NCI-H1694 treated with DMSO at 0.1 percent for 48 hours (cell line): ENCODE measurements at places on chromosomes 3 and 15.

GRCh38 chr15:100726070-100726420 lies 123.7 kb downstream of the ASB7 start:
- no peak for DNase-seq

- no peak for DNase-seq
Observed at GRCh38 chr15:66565741-66566144, at the start of gene LCTL. TSS of gene LCTL (minus strand) at chr15:66565998. CDS start at chr15:66565365, 633 bp downstream.

DNA sequence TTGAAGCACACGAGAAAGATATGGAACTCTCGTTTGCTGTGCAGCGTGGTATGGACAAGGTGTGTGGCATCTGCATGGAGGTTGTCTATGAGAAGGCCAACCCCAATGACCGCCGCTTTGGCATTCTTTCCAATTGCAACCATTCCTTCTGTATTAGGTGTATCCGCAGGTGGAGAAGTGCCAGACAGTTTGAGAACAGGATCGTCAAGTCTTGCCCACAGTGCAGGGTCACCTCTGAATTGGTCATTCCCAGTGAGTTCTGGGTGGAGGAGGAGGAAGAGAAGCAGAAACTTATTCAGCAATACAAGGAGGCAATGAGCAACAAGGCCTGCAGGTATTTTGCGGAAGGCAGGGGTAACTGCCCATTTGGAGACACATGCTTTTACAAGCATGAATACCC lies 1.2 kb downstream of the MKRN3 start:
- DNase-seq, result no peak

DNA sequence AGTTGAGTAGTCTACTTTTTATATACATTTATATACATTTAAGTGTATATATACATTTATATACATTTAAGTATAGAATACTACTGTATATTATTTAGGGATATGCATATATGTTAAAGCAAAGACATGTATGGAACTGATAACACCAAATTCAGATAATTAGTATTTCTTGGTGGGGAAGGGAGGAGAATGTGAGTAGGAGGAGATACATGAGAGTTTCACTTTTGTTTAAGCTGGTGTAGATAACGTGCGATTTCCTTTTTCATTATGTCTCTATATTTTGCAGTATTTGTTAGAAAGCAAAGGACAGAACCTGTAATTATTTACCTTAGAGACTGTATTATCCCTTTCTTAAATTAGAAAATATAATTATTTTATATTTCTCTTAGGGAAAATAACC lies 16.6 kb upstream of the NIT2 start:
- DNase-seq, result no peak

- no peak for DNase-seq
Observed at GRCh38 chr3:172892158-172892557, 141.6 kb downstream of the ECT2 start.

DNA sequence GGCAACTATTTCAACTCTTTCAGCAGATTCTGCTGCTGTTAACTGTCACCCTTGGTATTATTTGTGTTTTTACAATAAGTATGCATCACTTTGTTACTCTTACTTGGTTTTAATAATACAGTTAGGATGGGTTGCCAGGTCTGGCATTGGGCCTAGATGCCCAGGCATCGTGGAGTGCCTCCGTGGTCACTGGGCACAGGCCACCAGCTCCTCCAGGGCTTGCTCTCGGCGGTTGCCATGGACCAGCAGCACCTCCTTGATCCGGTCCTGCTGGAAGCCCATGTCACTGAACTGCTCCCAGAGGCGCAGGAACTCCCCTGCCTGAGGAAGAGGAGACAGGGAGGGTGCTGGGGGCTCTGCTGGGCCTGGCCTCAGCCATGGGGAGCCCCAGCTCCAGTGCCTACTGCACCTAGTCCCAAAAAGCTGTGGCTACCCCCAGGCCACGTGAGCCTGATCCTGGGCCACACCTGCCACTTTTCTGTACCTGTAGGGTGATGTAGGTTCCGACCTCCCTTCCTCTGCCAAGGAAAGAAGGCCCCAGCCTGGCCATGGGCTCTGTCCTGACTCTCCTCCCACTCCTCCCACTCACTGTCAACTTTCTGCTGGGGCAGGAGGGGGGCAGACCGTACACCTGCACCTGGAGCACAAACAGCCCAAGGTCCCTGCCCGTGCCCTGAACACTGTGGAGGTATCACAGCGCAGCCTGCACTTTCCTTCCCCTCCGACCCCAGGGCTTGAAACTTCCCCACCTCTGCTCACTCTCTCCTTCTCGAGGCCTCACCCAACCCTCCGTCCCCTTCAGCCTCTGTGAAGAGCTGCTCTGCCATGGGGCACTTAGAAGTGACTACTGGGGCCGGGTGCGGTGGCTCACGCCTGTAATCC lies 16.6 kb downstream of the KBTBD13 start:
- no peak for DNase-seq

GRCh38 chr3:117537949-117538348 lies 828.4 kb downstream of the TUSC7 start:
- no peak for DNase-seq

GRCh38 chr3:107117922-107118536 lies 259.2 kb upstream of the CCDC54 start:
- DNase-seq, result peak; percentile 84

GRCh38 chr3:194849166-194849875 lies 163.6 kb downstream of the FAM43A start:
- no peak for DNase-seq

DNA sequence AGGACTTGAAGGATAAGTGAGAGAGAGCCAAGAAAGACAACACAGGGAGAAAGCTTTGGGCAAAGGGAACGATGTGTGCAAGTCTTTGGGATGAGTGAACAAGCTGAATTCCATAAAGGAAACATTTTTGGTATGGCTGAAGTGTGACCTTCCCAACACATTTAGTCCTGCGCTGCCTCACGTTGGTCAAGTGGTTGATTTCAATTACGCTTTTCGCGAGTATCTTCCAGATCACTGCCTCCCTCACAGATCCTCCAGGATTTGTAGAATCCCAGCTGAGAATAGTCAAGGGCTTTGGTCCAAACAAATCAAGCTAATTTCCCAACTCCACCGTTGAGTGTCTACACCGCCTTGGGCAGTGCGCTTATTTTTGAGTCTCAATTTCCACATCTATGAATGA lies 338.4 kb upstream of the ADAMTS9 start:
- no peak for DNase-seq

DNA sequence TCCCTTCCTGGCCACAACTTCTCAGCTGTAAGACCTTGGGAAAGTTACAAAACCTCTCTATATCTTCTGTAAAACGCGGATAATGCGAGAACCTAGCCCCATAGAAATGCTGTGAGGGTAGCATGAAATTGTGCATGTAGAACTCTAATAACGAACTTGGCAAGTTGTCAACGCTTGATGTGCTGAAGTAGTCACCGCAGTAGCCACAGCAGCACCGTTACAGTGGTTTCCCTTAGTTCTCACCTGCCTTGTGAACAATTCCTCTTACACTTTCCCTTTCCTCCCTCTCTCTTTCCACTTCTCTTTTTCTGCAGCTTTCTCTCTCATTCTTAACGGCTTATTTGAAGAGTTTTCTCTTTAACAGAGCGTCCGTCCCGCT lies 447 bp upstream of the SHQ1 start:
- no peak for DNase-seq

DNA sequence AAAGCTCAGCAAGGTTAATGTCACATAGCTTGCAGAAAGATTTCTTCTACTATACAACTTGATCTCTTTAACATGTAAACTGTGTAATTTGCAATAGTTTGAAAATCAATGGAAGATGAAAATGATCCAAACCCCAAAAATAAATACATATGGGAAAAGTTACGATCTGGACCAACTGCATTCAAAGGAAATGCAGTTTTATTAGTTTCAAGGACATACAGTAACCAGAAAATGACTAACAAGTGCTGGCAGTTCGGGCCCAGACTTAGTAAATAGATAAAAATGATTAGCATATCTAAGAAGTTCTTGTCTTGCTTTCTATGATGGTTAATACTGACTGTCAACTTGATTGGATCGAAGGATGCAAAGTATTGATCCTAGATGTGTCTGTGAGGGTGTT lies 37.3 kb upstream of the LEKR1 start:
- no peak for DNase-seq

GRCh38 chr3:52498137-52499054 lies 3.3 kb downstream of the STAB1 start:
- no peak for DNase-seq

DNA sequence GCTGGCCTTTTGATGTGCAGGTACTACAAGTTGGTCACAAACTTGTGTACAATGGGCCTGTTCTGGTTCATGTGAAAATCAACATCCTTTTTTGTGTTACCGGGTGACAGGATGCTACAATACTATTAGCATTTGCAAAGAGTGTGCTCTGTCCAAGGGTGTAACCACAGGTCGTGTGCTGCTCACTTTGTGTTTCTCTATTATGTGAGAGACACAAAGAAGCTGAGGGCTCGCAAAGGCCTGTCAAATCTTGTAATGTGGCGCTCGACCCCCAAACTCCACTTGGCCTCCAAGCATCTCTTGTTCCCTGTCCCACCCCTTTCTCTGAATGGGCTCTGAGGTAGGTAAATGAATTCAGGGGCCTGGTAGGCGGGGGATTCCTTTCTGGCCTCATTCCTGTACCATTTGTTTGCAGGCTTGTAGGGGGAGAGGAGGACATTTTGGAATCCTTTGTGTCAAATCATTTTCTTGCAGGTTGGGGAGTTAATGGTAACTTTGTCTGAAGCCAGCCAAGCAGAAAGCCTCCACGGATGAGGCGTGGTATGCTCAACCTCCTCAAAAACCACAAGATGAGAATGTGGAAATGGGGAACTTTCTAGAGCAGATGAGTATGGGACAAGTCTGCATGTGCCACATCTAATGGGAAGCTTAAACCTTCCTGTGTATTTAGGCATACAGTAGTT lies 109.1 kb downstream of the OPA1 start:
- DNase-seq, result no peak

- DNase-seq, result no peak
Observed at GRCh38 chr3:147354623-147355022, 51.7 kb downstream of the ZIC4 start.

- DNase-seq, result no peak
Observed at GRCh38 chr3:178329936-178330335, 206.3 kb upstream of the KCNMB2 start.

DNA sequence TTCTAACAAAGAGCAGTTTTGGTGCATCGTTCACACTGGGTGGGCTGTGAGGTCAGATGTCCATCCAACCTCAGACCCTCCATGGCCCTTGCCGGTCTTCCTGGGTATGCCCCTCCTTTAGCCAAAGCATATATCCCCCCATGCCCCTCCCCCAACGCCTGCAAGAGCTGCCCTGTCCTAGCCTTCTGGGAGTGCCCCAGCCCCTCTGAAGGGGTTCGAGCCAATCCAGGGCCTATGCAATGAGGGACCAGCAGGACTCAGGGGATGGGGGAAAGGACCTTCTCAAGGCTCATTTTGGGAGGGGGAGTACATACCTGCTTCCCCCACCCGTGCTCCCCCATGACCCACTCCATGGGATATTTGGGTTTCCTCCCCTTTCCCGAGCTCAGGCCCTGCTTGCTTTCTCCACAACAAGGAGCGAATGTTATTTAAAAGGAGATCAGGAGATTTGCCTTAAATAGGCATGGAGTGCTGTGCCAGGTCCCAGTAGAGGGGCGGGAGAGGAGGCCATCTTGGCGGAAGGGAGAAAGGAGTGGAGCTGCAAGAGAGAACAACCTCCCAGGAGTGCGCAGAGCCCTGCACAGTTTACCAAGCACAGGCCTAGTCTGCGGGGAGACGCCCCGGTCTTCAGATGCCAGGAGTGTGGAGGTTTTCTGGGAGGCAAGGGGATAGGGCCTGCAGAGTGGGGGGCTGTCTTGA lies 18.2 kb downstream of the PIF1 start:
- DNase-seq, result no peak

GRCh38 chr3:160968761-160969160 lies 136.4 kb downstream of the B3GALNT1 start:
- no peak for DNase-seq

DNA sequence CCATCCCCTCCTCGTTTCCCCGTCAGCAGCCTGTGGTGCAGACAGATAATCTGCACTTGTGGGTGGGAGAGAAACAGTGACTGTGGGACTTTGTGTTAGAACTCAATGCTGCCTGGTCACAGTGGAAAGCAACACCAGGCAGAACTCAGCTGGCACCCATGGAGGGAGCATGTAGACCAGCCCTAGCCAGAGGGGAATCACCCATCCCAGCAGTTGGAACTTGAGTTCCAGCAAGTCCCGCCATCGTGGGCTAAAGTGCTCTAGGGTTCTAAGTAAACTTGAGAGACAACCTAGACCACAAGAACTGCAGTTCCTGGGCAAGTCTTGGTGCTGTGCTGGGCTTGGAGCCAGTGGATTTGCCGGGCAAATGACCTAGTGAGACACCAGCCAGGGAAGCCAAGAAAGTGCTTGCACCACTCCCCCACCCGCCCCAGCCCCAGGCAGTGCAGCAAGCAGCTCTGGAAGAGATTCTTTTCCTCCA lies 24.4 kb downstream of the ISG20 start:
- DNase-seq, result no peak

DNA sequence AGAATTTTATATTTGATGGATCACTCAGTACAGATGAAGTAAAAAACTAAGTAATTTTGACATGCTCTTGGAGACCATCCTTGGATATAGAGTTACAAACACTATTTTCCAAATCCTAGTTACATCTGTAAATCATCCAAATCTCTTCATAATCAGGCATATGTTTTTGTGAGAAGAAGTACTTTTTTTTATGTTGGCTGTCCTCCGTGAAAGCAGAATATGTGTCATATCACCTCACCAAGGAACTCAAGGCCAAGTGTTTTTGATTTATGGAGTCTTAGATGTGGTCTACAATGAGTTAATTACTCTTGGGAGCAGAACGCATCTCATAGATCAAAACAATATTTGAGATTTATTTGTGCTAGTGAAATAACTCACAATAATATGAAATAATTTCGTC lies 416.5 kb upstream of the TGFBR2 start:
- DNase-seq, result no peak

DNA sequence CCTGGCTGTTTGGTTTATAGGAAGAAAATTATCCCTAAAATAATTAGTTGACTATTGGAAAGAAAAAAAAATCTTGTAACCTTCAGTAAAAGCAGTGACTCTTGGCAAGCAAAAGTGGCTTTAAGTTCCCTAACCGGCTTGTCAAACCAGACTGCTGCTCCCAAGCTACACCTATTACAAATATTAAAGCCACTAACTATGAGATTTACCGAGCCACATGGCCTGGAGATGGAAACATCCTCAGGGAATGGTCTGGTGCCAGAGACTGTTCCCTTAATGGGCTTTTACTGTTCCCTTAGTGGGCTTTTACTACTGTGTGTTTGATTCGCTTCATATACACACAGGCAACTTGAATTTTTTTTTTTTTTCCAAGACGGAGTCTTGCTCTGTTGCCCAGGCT lies 35.9 kb upstream of the ZNF774 start:
- DNase-seq, result no peak

- no peak for DNase-seq
Observed at GRCh38 chr3:185958626-185959025, 20.8 kb upstream of the TRA2B start.

DNA sequence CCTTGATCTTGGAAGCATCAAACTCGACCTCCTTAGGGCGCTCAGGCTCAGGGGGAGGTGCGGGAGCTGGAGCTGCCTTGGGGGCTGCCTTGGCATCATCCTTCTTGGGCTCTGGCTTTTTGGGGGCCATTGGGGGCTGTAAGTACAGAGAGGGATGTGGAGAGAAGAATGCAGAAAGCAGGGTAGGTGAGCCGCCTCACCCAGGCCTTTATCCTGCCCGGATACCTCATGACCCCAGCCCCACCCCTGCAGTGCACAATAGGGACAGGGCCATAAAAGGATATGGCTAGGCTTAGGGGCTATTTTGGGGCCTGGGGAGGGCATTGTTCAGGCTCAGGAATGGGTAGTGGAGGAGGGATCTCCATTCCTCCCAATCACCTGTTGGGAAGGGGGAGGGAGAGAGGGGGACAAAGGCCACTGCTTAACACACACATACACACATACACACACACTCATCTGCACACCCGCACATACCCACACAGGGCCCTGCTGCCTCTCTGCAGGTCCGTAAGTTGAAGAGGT lies at the start of gene MYL3:
TSS of gene MYL3 (minus strand) at position 184 of the 522 bp plus-strand sequence. CDS start at position 130, 54 bp downstream.
- DNase-seq, result no peak
